ENCODE measurements at places on chromosomes 3 and 15.

DNA sequence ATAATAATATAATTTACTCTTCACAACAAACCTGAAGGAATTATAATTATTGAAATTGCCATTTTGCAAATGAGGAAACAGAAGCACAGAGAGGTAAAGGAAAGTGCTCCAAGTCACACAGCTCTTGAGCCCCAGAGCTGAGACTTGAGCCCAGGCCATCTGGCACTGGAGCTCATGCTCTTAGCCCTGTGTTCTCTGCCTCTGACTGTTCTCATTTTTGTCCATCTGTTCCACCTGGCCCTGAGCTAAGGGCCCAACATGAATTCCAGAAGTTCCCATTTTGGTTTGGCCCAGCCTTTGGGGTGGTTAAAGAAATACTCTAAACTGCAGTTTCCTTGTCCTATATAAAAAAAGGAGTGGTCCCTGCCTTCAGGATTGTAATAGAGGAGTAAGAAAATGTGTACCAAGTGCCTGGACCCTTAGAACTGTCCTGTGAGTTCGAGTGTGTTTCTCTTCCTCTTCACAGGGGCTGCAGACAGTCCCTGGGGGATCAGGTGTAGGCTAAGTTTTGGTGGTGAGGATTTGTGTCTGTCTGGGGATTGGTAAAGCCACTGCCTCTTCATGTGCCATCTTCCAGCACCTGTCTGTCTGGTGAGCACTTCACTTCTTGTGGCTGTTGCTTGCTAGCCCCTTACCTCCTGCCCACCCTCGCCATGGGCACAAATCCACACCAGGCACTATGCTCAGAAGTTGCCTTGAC lies 91.8 kb downstream of the DNAJB8 start:
- DNase-seq, result no peak

DNA sequence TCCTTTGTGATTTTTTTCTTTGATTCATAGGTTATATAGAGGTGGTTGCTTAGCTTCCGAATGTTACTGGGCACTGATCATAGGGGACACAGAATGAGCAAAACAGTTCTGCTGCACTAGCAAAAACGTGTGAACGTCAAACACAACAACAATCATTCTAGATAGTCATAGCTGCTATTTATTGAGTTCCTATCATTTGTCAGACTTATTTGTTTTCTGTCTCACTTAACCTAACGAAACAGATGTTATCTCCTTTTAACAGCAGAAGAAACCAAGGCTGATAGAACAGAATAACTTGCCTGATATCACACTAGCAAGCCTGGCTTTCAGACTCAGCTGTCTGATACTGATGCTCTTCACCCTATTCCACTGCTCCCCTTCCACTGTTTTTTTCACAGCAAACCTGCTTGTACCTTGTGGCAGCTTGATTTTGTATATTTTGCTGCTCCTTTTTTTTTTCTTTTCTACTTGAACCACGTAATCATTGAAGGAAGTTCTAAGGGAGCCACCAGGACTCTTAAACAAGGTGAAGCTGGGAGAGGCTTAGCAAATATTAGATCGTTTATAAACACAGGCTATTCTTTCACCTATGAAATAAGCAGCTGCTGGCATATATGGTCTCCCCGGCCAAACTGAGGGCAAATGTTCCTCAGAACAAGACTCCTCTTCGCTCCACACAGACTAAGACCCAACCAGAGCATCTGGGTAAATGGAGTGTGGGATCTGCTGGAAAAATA lies 78.8 kb downstream of the MCF2L2 start:
- DNase-seq, result no peak

DNA sequence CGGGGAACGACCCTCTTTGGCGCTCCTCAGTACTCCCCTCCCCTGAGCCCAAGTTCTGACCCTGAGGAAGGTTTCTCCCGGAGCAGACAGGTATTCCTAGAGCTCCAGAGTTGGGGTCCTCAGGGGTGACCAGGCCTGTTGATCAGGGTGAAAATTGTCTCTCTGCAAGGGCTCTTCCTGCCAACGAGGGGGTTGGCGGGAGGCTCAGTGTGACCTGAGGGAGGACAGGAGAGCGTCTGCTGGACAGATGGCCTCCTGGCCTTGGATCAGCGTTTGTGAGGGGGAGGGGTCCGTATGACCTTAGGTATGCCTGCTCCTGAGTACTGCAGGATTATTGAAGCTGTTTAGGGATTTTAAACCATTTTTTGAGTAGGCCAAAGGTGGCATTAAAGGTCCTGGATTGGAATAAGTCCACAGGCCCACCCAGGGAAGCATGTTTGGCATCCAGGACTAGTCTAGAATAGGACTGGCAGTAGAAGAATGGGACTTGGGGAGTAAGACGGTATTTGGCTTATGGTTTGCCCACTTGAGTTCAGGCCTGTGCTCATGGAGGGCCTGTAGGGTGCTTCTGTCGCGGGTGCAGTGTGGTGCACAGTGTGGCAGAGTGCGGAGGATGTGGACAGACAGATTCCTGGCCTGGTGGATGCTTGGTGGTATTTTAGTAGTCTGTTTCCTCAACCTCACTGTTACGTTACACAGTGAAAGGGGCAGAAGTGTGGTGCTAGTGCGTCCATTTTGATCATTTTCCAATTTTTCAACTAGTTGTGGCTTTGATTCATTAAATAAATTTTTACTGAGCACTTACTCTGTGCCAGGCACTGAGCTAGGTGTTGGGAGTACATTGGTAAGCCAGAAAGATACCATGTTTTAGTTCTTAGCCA lies 959 bp downstream of the ZNF592 start:
- peak; percentile 60 for DNase-seq

- DNase-seq, result peak; percentile 80
These were observed 20.4 kb upstream of the NFKBIZ start for GRCh38 chr3:101828691-101829436.

- no peak for DNase-seq
These were observed 795.4 kb upstream of the SEMA6D start for GRCh38 chr15:46921891-46922290.
